ENCODE measurements at places on chromosomes 1 and 21.
A peak's percentile ranks its signal among the peaks of the same experiment; 100 is the strongest.

- DNase-seq: peak; percentile 5
Measured at GRCh38 chr21:36792505-36792967, 93.6 kb downstream of the SIM2 start.

GRCh38 chr1:239723776-239724367 lies 337.5 kb downstream of the CHRM3 start:
- DNase-seq: no peak

GRCh38 chr1:23008901-23009300 lies 6.8 kb downstream of the TEX46 start:
- DNase-seq: no peak

GRCh38 chr1:218205721-218206120 lies 79.4 kb upstream of the RRP15 start:
- no peak for DNase-seq

GRCh38 chr21:46052703-46053651 lies 44.9 kb upstream of the COL6A2 start:
- DNase-seq: no peak

DNA sequence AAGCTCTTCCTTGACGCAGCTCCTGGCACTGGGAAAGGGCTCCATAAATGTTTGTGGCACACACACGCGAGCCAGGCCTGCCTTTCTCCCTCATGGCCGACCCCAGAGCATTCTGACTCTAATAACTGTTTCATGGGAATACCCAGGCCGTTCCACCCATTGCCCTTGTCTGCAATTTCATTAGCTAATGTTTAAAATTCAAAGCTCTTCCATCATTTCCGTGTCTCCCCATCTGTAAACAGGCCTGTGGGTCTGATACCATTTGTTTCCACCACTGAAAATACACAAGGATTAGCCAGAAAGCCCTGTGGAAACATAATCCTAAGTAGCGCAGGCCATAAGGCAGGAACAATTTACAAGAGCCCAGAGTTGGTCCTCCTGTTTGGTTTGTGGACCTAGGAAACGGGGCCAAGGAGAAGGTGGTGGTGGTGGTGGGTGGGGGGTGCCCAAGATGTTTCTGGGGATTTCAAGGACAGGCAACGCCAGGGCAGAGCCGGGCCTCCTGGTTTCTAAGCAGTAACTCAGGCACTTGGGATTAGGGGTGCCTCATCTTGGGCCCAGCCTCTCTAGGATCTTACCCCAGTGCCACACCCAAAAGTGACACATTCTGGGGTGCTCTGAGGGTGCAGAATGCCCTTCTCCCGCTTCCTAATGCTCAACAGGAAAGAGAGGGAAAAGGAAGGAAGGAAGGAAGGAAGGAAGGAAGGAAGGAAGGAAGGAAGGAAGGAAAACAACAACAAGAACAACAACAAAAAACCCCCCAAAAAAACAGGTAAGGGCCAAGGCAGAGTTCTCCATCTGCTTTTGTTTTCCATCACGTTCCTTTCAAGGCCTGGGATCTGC lies 79.4 kb downstream of the SSBP3 start:
- DNase-seq: no peak

- no peak for DNase-seq
Measured at GRCh38 chr1:115186711-115187265, 97.5 kb upstream of the TSPAN2 start.

DNA sequence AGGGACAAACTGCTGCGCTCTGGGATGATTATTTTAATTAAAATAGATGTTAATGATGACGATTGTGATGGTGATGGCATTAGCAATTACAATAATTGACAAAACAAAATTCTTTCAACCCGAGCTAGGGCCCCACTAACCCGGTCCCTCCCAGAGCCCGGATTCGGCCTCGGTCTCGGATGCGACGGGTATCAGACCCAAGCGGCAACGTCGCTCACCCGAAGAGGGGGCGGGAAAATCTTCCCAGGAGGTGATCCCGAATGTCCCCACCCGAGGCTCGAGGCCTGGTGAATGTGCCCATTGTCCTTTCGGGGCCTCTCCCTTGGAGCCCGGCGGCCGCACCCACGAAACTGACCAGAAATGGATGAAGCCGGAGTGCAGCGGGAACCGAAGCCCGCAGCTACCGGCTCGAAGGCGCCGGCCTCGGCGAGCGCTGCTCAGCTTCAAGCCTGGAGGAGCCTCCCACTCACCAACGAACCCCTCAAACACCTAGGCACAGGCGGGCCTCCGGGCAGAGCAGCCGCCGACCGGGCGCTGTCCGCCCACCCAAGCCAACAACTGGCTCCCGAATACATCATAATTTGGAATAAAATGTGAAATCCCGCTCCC lies 1.2 kb downstream of the TAL1 start:
- DNase-seq: no peak

GRCh38 chr1:46413596-46413985 lies 19.5 kb downstream of the FAAH start:
- DNase-seq: peak; percentile 56

GRCh38 chr1:233608988-233609387 lies 4.9 kb upstream of the KCNK1 start:
- no peak for DNase-seq

DNA sequence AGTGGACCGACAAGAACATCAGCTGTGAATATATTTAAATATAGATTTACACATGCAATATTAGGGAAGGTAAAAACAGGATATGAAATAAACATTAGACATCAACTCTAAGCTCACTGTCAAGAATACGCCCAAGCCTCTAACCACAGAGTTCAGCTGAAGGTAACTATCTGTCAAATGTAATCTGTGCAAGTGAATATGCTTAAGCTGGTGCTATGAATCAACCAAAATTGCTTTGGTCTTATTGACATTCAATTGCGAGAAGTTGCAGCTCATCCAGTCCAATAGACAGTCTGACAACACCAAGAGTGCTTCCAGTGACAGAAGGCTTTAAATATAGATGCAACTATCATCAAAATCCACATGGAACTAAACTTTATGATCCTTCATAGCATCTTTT lies 32.3 kb downstream of the USH2A start:
- no peak for DNase-seq

- no peak for DNase-seq
Measured at GRCh38 chr1:54681358-54681757, 34.3 kb upstream of the TTC4 start.

DNA sequence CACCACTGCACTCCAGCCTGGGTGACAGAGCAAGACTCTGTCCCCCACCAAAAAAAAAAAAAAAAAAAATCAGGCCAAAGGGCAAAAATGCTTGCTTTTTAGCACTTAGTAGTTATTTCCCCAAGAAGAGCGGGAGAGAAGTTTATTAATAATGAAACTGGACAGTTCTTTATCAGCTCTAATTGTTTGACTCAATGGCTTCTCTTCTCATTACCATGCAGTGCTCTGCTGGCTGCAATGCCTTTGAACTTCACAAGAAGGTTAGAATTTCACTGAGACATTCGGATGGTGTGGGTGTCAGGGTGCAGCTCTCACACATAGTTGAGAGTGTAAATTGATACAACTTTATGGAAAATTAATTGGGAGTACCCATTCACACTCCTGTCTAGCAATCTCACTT lies 63.7 kb downstream of the EDARADD start:
- DNase-seq: peak; percentile 57

GRCh38 chr1:222373216-222373615 lies 174.7 kb downstream of the HHIPL2 start:
- DNase-seq: no peak

DNA sequence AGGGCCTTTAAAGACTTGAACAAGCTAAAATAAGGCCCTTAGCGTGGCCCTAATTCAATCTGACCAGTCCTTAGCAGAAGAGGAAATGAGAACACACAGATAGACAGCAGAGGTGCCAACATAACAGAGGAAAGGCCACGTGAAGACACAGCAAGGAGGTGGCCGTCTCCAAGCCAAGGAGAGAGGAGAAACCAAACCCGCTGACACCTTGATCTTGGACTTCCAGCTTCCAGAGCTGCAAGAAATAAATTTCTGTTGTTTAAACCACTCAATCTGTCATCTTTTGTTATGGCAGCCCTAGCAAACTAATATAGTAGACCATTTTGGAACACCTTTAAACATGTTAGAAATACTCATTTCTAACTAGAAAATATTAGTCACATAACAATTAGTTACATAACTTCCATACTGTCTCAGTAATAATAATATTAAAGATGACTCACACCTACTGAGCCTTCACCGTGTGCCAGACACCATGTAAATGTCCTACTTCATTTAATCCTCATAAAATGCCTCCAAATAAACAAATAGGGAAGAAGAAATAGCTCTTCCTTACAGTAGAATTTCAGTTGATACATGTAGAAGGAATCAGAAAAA lies 47.9 kb downstream of the S1PR1 start:
- no peak for DNase-seq

DNA sequence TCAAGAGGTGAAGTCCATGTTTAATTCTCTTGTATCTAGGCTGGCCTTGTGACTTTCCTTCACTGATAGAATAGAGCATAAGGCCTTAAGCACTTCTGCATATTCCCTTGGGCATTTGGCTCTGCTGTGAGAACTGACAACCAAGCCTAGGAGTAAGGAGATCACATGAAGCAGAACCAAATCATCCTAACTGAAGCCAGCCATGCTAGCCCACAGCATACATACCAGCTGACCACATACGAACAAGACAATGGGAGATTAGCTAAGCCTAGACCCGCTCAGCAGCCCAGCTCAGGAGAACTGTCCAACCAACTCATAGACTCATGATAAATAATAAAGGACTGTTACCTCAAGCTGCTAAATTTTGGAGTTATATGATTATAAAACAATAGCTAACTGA lies 114.6 kb upstream of the NEK7 start:
- DNase-seq: no peak

DNA sequence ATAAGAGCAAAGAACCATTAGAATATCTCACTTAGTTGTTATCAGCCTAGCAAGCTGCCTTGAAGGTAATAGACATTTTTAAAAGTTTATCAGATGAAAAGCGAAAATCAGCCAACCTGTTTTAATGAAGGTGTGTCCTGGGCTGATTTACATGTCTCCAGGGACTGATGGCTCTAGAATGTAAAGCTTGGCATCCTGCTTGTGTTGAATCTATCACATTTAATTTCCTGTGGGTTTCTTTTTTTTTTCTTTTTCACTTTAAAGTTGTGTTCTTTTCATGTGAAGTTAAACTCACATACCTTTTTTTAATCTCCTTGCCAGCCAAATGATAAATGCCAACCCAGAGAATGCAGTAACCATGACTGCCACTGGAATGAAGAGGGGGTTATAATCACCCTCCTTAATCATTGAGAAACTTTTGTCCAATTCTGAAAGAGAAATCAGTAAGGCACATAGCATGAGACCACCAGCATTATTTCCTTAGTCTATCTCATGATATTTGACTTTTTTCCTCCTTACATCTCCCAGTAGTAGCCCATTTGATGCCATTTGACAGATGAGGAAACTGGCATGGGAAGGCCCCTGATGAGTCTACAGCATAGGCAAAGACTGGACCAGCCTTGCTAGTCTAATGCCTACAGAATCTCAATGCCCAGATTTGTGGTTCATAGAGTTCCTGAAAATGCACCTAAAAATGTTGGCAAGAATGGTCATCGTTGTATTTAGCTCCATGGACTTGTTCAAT lies 10.0 kb downstream of the SELL start:
- DNase-seq: no peak

- no peak for DNase-seq
Measured at GRCh38 chr1:53947172-53947907, 1.2 kb downstream of the LRRC42 start.

Data from activated CD4-positive, alpha-beta T cell treated with anti-CD3 and anti-CD28 coated beads, Interleukin-10, Interleukin-2, amounts not matched to agents 100 ng/mL and 50 ng/mL, durations not matched to agents 16 hours and 8 hours (primary cell).